ENCODE measurements at places on chromosomes 16 and 17.

GRCh38 chr17:75769536-75769935, 4.5 kb upstream of the GALK1 start:
- no peaks in the 10 kb centered on the region for H3K36me3 ChIP-seq
- no peak overlapping the region for H3K4me3 ChIP-seq
- H3K27me3 ChIP-seq = no peaks in the 10 kb centered on the region
- no peak for DNase-seq

DNA sequence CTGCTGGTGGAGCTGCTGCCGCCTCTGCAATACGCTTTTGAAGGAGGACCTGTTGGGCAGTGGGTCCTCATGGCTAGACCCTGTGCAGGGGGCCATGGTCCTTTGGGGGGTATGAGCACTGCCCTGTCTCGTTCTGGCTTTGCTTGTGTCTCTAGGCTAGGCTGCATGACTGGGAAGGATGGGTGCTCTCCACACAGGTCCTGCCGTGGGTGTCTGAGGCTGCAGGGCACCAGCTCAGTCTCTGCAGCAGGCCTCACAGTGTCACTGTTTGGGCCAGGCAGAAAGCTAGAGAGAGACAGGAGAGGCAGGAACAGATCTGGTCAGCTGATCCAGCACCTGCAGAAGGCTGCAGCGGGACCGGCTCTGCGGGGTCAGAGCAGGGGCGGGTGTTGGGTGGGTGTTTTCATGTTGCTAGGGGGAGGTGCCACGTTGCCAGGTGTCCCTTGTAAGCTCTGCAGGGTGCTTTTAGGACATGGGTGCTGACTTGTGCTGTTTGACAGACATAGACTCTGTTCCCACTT, 111.4 kb downstream of the SNX29 start:
- no peaks in the 10 kb centered on the region for H3K27me3 ChIP-seq
- H3K4me1 ChIP-seq = peaks cover 30% of the 10 kb centered on the region
- no peaks in the 10 kb centered on the region for H3K36me3 ChIP-seq
- no peak overlapping the region for H3K27ac ChIP-seq
- H3K4me3 ChIP-seq = no peak overlapping the region
- no peak for DNase-seq

GRCh38 chr16:47028767-47029377, 55.4 kb upstream of the DNAJA2 start:
- H3K36me3 ChIP-seq = no peaks in the 10 kb centered on the region
- no peaks in the 10 kb centered on the region for H3K4me1 ChIP-seq
- H3K27ac ChIP-seq = no peak overlapping the region
- no peak for DNase-seq

DNA sequence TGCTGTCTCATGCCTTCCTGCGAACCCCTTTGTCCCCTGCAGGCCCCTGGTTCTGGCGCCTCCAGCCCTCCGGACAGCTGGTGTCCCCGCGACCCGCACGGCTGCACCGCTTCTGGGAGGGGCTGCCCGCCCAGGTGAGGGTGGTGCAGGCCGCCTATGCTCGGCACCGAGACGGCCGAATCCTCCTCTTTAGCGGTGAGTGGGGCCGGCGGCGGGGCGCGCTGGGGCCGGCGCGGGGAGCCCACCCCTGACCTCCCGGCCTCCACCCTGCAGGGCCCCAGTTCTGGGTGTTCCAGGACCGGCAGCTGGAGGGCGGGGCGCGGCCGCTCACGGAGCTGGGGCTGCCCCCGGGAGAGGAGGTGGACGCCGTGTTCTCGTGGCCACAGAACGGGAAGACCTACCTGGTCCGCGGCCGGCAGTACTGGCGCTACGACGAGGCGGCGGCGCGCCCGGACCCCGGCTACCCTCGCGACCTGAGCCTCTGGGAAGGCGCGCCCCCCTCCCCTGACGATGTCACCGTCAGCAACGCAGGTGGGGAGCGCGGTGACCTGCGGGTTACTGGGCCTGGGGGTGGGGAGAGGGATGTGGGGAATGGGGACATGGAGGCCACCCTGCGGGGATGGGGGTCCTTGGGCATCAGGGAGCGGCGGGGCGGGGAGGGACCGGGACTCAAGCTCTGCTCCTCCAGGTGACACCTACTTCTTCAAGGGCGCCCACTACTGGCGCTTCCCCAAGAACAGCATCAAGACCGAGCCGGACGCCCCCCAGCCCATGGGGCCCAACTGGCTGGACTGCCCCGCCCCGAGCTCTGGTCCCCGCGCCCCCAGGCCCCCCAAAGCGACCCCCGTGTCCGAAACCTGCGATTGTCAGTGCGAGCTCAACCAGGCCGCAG, 7.1 kb upstream of the IL32 start:
- H3K4me1 ChIP-seq = no peaks in the 10 kb centered on the region
- peak; percentile 35 for DNase-seq
- peak overlapping the region; percentile 84 for H3K27ac ChIP-seq
- H3K27me3 ChIP-seq = no peaks in the 10 kb centered on the region
- H3K4me3 ChIP-seq = peak overlapping the region; percentile 81
- no peaks in the 10 kb centered on the region for H3K36me3 ChIP-seq

DNA sequence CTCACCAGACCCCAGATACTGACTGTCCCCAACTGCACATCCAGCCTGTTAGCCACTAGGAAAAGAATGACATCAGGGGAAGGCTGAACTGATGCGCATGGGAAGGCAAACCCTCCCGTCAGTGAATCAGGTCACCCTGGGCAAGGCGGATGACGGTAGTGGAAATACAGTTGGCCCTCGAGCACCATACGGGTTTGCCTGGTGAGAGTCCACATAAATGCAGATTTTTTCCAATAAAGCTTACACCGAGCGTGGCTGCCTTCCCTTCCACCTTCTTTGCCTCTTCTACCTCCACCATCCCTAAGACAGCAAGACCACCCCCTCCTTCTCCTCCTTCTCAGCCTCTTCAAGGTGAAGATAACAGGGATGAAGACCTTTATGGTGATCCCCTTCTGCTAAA, 236.1 kb upstream of the TNRC6C start:
- H3K4me1 ChIP-seq = no peaks in the 10 kb centered on the region
- no peaks in the 10 kb centered on the region for H3K36me3 ChIP-seq
- no peak for DNase-seq
- H3K27ac ChIP-seq = no peak overlapping the region
- no peak overlapping the region for H3K4me3 ChIP-seq

DNA sequence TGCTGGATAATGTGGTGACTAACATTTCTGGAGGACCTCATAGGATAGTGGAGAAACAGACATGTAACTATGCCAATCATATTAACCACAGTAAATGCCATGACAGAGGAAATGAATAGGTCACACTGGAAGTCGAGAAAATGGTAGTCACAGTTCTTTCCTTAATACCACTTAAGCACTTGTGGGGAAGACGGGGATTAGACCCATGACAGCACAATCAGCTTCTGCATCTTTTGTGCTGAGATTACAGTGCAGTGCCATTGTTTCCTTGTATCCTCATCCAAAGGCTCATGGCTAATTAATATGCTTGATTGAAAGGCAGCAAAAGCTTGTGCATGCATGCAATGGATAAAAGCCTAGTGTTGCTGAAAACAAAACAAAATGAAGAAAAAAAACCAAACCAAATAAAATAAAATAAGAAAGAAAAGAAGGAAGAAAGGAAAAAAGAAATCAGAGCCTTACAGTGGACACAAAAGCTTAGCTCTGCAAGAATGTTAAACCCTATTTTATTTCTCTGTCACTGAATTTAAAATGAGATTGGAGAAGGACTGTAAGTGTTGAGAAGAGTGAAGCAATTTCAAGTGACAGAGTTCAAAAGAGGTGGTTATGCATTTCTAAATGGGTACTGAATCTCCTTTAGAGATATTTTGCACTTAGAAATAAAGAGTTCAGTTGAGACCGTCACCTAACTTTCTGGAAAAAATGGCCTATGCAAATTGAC, 1011.9 kb downstream of the CDH8 start:
- no peak overlapping the region for H3K27ac ChIP-seq
- no peaks in the 10 kb centered on the region for H3K4me1 ChIP-seq
- H3K27me3 ChIP-seq = no peaks in the 10 kb centered on the region
- H3K4me3 ChIP-seq = no peak overlapping the region
- DNase-seq = no peak

DNA sequence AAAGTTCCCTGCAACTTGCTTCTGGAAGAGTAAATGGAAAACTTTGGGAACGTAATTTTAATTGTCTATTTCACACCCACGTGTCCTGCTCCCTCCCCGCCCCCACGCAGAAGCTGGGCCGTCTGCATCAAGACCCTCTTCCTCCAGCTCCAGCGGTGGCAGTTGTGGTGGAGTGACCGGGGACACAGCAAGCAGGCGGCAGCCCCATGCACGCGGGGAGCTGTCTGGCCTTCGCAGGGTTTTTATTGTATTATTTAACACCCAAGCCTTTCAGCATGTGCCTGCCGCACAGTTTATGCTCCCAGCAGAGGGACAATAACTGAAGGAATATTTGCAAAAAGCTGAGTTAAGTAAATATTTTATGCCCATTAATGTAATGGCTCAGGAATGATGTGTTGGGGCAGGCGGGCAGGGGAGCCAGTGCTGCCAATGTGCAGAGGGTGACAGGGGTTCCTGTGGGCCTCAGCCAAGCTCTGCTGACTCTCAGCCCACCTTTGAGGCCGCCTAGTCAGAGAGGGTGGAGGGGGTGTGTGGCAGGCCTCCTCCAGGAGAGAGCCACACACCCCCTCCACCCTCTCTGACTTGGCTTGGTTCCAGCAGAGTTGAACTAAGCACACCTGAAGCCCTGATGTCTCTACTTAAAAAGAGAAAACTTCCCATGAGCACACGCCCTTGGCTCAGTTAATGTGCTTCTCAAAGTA, 32.4 kb upstream of the ENPP7 start:
- H3K27me3 ChIP-seq = no peaks in the 10 kb centered on the region
- H3K4me1 ChIP-seq = peaks cover 26% of the 10 kb centered on the region

DNA sequence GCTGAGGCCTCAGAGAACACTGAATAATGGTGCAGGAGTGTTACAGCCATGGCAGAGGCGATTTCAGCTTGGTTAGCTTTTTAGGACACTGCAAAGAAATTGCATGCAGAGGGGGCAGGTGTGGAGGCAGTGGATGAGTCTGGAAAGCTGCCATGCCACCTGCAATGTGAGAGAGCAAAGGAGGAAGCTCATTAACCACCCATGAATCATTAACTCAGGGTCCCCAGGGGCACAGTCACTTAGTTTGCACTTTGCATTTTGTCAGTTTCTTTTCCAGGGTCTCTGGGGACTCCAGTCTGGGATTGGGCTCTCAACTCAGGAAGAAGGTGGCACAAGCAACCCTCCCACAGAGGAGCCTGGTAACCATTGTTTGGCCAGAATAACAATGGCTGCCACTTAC, 132.9 kb downstream of the USP31 start:
- H3K4me3 ChIP-seq = no peak overlapping the region
- DNase-seq = no peak
- H3K27ac ChIP-seq = no peak overlapping the region
- peaks cover 12% of the 10 kb centered on the region for H3K27me3 ChIP-seq
- no peaks in the 10 kb centered on the region for H3K36me3 ChIP-seq
- peaks cover 4% of the 10 kb centered on the region for H3K4me1 ChIP-seq

DNA sequence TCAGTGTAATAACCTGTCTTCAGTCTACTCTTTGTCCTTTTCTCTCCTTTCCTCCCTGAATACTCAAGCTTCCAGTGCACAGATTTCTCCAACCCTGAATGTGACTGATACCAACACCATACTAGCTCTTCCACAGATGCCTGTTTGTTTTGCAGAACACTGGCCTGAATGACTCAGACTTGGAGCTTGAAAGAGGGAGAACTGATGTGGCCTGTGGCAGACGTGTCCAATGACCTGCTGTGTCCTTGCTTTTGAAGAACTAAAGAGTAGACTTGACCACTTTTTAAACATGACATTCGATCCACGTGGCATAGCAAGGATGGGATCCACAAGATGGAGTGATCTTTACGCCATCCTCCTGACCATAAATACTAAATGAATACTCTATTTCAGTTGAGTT, 361.0 kb downstream of the WWOX start:
- DNase-seq = no peak
- no peak overlapping the region for H3K4me3 ChIP-seq
- no peaks in the 10 kb centered on the region for H3K36me3 ChIP-seq
- H3K27ac ChIP-seq = no peak overlapping the region
- no peaks in the 10 kb centered on the region for H3K4me1 ChIP-seq

DNA sequence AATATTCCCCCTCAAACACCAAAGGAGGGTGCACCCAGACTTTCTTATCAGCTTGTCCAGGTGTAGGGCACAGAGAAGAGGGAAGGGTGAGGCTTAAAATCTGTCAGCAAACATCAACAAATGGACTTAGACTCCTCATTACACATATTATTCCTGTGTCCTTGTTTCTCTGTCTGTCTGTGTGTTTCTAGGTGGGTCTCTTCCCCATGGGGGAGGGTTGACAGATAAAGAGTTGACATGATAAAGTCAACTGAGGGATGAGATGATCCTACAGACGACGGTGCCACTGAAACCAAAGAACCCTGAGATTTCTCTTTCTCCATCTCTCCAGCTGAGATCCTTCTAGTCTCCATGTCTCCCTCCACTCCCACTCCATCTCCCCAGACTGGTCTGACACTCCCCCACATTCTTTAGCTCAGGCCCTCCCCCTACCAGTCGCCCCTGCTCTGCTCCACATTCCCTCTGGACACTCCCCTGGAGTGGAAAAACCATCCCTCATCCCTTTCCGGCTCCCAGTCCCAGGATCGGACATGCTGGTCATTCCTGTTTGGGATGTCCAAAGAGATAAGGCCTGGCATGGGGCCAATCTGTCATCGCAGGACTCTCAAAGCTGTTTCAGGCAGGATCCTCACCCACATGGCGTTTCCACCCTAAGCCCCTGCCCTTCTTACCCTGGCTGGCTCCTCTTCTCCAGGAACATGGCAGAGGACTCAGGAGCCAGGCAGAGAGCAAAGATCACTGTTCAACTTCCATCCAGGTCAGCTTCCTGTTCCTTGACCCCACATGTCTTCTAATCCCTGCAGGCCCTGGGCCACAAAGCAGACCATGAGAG, 2.9 kb upstream of the ITGA3 start:
- peak overlapping the region; percentile 93 for H3K27ac ChIP-seq
- peaks cover 76% of the 10 kb centered on the region for H3K4me1 ChIP-seq
- H3K36me3 ChIP-seq = no peaks in the 10 kb centered on the region

GRCh38 chr17:51342257-51342656, 81.9 kb downstream of the UTP18 start:
- peaks cover 11% of the 10 kb centered on the region for H3K27me3 ChIP-seq
- H3K27ac ChIP-seq = no peak overlapping the region
- H3K4me1 ChIP-seq = no peaks in the 10 kb centered on the region
- no peak overlapping the region for H3K4me3 ChIP-seq
- no peak for DNase-seq

- H3K4me1 ChIP-seq = peaks cover 1% of the 10 kb centered on the region
- H3K27ac ChIP-seq = no peak overlapping the region
- H3K36me3 ChIP-seq = no peaks in the 10 kb centered on the region
These were observed 5.8 kb downstream of the GPT2 start for GRCh38 chr16:46889942-46890300.

GRCh38 chr17:60230358-60230757, 80.6 kb downstream of the CA4 start:
- DNase-seq = no peak
- H3K4me3 ChIP-seq = no peak overlapping the region
- no peaks in the 10 kb centered on the region for H3K27me3 ChIP-seq
- H3K36me3 ChIP-seq = peaks cover 7% of the 10 kb centered on the region
- peaks cover 7% of the 10 kb centered on the region for H3K4me1 ChIP-seq
- no peak overlapping the region for H3K27ac ChIP-seq
